Stimulated activated CD4-positive, alpha-beta T cell treated with anti-CD3 and anti-CD28 coated beads, Interleukin-4, amount 100 ng/mL, for 48 hours (primary cell): ENCODE measurements at places on chromosomes 1 and 21.

- DNase-seq: no peak
These were observed 101.1 kb downstream of the UBIAD1 start for GRCh38 chr1:11373895-11374747.

DNA sequence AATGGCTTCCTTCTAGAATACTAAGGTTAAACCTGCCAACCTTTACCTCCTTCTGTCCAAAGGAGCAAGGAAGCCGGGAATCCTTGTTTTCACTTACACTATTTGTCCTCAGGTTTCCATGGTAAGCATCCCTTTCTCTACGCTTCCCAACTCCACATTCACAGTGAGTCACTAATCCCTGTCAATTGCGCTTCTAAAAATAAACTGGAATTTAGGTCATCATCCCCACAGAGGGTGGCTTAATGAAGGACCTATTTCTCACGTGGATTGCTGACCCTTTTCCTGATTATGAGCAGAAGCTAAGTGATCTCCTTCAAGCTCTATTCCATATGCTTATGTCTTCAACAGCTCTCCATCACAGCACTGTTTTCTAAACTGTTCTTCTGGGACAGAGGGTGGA lies 39.9 kb upstream of the ABCA4 start:
- DNase-seq: no peak

- DNase-seq: no peak
These were observed 136.1 kb downstream of the TGFB2 start for GRCh38 chr1:218481116-218481775.

DNA sequence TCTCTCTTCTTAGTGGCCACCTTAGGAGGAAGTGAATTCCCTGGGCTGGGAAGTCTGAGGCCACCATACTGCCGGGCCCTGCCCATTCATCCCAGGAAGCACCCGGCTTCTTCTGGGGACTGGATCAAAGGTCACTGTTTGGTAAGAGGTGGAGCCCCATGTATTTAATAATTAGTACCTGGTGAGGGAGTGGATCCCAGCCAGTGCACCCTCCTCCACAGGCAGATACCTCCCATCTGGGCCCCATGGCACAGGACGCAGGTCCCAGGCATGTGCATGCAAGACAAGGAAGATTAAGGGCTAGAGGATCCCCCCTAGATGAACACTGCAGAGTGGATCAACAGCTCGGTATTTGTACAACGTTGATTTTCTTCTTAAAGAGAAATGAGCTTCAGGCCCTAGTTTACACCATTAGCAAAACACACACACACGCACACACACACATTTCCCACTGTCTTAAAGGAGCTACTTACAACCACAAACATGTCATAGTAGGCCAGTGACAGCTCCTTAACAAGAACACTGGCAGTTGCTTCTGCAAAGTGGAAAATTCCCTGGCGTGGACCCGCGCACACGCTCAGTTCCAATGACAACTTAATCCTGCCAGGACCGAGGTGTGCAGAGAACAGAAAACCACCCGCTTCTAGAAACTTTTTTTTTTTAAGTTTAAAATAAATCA lies 90.7 kb downstream of the MRPL37 start:
- no peak for DNase-seq

- no peak for DNase-seq
These were observed 129.0 kb downstream of the SYF2 start for GRCh38 chr1:25103164-25103795.

GRCh38 chr1:239263801-239264200 lies 122.6 kb upstream of the CHRM3 start:
- DNase-seq: no peak
